ENCODE measurements at places on chromosomes 13 and 19.

DNA sequence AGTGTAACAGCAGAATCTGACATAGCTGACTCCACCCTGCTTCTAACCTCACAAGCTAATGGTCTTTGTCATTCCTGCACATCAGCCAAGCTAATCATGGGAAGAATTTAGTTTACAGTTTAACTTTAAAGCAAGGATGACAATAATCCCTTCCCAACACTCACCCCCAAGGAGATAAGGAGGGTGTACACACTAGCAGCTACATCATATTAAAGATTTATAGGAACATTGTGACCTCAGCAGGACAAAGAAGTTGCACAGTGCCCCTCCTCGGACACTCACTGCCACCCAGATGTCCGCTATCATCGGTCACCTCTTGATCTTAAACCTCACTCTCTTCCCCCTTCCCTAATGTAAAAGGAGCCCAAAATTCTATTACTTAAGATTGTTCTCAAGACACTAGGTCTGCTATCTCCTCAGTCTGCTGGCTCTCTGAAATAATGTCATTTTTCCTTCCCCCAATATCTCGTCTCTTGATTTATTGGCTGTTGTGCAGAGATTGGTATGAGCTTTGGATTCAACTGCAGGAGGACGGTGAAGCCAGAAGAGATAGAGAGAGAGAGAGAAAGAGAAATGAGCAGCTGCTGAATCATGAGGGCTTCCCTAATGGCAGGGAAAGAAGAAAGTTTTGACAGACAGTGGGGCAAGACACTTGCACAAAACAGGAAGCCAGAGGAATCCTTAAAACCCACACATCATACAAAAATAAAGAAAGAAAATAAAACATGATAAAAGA, 17.5 kb upstream of the FFAR2 start:
- DNase-seq: no peak

GRCh38 chr13:51867062-51867461, 5.3 kb downstream of the CCDC70 start:
- no peak for DNase-seq

GRCh38 chr19:50358483-50359327, 6.7 kb downstream of the NAPSA start:
- peak; percentile 72 for DNase-seq

DNA sequence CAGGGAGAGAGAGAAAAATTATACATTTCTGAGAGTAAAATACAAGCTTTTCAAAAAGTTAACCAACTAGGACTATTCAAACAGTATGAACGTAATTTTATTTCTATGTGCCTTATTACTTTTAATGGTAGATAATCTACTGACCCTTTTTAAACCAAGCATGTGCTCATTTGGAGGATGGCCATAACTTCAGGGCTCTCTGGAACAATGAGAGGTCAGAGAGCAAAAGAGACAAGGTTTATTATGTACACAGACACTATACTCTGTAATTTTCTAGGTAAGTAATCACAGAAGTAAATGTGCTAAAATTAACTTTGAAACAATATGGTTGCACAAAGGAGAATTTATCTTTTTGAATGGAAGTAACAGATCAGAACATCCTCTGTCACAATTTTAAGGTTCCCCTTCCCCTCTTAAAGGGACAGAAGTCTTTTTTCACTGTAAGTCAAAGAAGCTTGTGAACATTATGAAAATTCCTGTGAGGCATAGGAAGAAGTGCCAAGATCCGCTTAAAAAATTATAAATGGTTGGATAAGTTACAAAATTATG, 1.0 kb downstream of the POSTN start:
- no peak for DNase-seq

GRCh38 chr13:113297370-113298042, 467 bp downstream of the LAMP1 start:
- peak; percentile 65 for DNase-seq

DNA sequence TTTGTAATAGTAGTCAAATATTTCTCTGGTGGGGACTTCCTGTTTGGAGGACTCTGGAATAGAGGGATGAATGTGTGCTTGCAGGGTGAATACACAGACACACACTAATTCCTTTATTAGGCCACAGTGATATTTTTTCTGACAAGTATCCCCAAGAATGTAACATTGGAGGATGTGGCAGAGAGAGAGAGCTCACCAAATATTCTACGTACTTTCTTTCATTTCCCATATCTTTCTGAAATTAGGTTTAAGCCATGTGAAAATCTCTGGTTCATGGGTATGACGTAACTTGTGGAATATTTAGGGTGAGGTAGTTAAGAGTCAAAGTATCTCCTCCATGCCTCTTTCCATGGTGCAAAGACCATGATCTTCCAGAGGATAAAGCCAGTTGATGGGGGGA, 463.4 kb downstream of the DIAPH3 start:
- no peak for DNase-seq

DNA sequence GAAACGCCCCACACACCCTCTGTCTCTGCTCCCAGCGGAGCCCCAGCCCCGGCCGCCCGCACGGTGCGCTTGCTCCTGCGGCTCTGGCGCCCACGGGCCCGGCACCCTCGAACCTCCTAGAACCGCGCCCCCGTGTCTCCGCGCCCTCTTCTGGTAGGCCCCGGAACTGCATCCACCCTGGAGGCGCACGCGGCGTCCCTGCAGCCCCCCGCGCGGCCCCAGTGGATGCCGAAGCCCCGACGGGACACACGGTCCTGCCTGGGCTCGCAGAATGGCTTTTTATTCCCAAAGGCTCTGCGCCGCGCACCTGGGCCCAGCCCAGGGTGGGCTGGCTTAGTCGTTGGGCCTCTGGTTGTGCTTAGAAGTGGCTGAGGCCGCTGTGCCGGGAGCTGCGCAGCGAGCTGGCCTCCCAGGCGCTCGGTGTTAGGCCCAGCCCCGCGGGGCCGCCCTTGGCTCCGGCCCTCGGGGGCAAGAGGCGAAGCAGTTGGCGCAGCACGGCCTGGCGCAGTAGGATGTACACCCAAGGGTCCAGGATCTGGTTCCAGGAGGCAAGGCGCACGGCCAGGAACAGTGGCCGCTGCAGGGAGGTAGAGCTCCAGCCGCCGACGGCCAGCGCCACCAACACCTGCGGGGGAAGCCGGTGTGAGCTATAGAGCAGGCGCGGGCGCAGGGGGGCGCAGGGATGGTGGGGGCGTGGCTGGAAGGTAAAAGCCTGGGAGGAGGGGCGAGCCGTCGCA, 2.8 kb downstream of the PTGER1 start:
- peak; percentile 87 for DNase-seq

- no peak for DNase-seq
Observed at GRCh38 chr13:95447814-95448213, 104.7 kb upstream of the CLDN10 start.

DNA sequence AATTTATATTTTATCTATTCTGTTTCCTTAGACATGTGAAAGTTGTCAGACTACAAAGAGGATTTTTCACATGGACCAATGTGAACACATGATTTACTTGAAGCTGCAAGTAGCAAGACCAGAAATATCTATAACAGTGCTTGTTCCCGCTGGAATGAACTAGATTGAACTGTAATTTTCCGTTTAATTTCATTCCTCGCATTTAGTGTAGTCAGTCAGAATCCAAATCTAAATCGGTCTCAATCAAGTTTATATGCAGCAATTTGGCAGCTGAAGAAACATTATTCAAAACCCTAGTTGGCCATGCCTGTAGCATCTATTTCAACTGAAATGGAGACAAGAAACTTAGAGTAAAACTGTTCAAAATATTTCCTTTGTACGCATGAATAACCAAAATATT, 570.7 kb upstream of the SLITRK5 start:
- DNase-seq: no peak

DNA sequence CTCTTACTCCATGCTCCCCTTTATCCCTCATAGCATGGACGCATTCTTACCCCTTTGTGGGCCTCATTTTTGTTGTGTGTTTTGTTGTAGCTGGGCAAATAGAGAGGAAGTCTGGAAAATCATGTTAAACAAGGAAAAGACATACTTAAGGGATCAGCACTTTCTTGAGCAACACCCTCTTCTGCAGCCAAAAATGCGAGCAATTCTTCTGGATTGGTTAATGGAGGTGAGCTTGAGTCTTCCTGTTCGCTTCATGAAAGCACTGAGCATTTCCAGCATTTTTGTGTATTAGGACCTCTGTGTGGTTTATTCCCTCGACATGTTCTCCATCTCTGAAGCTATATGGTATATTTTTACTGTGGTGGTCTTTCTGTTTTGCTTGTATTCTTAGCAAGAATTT, 5.5 kb downstream of the CCNE1 start:
- DNase-seq: no peak

DNA sequence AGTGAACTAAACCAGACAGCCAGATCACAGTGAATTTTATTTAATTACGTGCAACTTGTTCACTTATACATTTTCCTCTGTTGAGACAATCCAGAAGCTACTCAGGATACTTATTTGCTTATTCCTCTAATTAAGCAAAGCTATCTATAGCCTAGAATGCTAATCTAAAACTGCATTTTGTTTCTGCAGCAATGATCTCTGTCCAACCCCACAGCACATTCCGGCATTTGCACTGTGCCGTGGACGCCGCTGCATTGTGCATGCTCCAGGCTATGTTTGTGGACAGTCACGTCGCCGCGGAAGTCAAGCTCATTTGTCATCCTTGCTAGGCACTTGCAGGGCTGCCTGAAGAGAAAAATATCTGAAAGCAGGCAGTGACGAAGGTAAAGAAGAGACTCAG, 406.9 kb downstream of the RFC3 start:
- DNase-seq: no peak

- DNase-seq: no peak
Observed at GRCh38 chr13:77319536-77319935, 7.4 kb downstream of the MYCBP2 start.

DNA sequence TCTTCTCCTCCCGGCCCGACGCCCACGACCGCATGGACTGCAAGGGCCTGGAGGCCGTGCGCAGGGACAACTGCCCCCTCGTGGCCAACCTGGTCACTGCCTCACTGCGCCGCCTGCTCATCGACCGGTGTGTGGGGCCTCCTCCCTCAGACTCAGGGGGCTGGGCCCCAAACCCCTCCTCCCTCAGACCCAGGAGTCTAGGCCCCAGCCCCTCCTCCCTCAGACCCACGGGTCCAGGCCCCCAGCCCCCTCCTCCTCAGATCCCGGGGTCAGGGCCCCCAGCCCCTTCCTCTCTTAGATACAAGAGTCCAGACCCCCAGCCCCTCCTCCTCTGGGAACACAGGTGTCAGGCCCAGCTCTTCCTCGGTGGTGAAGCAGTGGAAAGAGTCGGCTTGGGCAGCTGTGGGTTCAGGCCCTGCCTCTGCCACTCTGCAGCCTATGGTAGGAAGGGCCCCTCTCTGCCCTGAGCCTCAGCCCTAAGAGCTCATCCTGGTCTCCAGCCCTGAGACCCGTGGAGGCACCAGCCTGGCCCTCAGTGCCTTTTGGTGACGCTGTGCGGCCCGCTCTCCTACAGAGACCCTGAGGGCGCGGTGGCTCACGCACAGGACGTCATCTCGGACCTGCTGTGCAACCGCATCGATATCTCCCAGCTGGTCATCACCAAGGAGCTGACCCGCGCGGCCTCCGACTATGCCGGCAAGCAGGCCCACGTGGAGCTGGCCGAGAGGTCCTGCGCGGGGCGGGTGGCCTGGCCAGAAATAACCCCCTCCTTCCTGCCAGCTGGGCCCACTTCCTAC, 3.7 kb upstream of the SPIB start:
- DNase-seq: peak; percentile 84

GRCh38 chr19:41530761-41531301, 45.1 kb upstream of the CEACAM21 start:
- DNase-seq: no peak

GRCh38 chr13:96999091-96999490, 4.8 kb upstream of the OXGR1 start:
- no peak for DNase-seq

- DNase-seq: no peak
Observed at GRCh38 chr19:4338441-4339355, at the start of gene STAP2. STAP2 (minus strand) TSS chr19:4338827; CDS start chr19:4338753, 74 bp downstream.

GRCh38 chr13:18991060-18991459, 190.6 kb downstream of the TUBA3C start:
- no peak for DNase-seq

DNA sequence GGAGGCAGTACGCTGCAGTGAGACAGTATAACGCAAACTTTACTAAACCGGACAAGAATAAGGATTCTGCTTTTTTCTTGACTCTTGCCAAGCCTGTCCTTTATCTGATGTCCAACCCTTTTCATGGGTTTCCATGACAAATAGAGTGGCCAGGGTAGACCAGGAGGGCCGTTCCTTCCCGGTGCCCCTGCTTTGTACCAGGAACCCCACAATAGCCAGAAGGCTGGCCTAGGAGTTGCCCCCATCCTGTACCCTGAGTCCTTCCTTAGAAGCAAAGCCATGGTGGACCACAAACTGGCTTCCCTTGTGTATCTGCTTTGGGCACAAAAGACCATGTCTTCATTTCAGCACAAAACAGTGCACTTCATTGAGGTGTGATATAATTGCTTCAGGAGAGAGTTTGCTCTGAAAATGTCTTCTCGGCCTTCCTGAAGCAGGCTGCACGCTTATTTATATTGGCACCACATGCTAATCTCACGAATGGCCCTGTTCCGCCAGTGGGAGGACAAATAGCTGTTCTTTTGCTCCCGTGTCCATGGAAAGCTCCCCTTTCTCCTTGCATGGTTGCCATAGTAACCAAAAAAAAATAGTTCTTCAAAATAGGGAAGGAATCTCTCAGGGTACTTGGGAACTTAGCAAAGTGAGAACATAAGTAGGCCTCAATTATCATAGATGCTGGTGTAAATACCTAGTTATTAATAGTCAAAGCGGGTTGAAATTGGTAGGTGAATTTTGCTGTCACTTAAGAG, 222.1 kb downstream of the ZIC5 start:
- no peak for DNase-seq

DNA sequence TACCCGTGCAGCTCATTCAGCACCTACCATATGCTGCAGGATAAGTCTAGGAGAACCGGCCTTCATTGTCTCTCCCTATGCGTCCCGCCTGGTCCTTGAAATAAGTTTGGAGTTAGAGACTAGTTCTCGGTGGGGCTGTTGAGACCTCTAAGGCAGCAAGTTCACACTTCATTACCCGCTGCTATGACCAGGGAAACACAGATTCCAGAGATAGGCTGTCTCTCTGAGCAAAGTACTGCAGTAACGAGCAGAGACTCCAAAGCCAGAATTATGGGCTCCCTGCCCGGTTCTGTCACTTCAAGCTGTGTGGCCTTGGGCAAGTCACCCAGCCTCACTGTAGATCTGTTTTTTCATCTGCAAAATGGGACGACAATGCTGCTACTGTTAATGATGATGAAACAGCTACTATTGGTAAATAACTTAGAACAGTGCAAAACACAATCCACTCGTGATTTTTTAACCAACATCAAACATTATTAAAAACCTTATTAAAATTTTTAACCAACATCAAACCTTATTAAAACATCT, 184.1 kb downstream of the USP12 start:
- DNase-seq: no peak

DNA sequence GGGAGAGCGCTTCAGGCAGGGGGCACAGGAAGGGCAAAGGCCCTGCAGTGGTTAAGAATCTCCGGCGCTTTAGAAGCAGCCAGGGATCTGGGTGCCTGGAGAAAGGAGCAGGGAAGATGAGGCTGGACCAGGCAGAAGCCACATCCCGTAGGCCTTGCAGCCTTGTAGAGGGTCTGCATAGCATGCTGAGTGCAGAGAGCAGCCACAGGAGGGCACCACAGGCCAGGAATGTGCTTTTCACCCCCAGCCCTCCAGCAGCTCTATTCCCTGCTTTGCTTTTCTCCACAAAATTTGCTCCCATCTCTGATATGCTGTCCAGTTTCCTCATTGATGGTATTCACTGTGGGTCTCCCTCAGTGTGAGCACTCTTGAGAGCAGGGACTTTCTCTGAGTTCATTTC, 5.7 kb downstream of the WDR62 start:
- DNase-seq: no peak

- no peak for DNase-seq
Observed at GRCh38 chr13:65074248-65074647, 2155.9 kb downstream of the PCDH9 start.
